ENCODE measurements at places on chromosomes 11 and 22.

DNA sequence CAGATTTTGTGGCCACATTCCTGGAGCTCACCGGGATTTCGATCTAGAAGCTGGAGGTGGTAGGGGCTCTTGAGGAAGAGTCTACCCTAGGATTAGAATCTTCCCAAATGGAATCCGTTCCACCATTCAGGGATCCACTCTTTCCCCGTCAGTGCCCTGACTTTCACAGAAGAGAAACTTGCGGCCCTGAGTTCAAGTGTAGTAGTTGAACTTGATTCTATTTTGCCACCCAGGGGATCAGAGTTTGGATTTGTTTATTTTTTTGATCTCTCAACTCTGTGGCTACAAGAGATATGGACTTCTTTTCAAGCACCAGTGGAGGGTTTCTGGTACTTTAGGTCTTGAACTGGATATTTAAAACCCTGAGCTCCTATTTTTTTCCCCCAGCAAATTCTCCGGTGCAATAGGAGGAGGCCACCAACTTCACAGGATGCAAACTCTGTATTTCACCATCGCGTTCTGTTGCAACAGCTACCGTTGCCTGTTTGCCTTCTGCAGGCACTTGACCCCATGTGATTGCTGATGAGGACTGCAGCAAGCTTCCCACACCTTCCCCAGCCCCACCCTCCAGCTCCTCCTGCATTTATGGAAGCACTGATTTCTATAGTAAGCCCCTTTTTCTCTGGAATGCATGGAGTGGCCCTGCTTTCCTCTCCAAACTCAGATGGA, 14.8 kb upstream of the MRGPRF start:
- no peak for DNase-seq

- no peak for DNase-seq
Observed at GRCh38 chr22:29109822-29110221, 37.0 kb downstream of the KREMEN1 start.

- DNase-seq, result peak; percentile 7
Observed at GRCh38 chr22:25334162-25334490, 114.7 kb downstream of the CRYBB2 start.

DNA sequence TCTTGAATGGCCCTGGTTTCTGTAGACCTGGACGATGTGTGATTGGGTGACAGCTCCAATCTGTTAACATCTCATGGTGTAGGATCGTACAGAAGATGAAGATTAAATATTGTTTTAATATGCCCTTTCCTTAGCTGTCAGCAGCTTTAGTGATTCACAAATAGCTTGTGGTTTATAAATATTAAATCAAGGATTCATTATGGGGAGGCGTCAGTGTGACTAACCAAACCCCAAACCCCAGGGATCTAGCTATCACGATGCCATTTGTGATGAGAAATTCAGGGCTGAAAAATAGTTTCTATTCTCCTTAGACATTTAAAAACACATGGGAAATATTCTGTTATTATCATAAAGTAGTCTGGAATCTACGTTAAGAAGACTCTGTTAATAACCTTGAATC, 73.4 kb downstream of the NCAM1 start:
- no peak for DNase-seq

DNA sequence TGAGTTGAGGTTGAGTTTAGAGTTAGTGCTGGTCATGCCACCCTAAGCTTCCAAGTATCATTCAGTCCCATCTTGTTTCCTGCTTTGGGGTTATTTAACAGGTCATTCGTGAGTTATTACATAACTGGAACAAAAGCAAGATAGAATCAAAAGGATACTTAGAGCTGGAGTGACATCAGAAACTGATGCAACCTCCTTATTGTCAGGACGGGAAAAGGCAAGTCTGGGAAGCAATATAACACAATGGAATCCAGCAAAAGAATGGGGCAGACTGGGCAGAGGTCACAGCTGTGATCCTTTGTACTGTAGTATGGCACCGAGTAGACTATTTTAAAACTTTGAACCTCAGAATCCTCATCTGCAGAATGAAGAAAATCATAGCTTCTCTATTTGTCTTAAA, 4.4 kb upstream of the PRSS23 start:
- no peak for DNase-seq

DNA sequence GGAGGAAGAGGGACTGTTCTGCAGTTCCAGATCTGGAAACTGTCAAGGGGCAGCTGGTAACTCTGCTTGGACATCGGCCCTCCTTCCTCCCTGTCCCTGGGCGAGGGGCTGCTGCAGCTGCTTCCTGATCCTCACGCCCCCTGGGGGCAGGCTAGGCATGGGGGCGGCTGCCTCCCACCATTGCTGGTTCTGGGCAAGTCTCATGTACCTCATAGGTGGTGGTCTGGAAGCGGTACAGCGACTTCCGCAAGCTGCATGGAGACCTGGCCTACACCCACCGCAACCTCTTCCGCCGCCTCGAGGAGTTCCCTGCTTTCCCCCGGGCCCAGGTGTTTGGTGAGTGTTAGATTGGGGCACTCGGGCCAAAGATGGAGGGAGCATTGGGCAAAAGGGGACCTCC, 5.0 kb downstream of the SNX15 start:
- no peak for DNase-seq

DNA sequence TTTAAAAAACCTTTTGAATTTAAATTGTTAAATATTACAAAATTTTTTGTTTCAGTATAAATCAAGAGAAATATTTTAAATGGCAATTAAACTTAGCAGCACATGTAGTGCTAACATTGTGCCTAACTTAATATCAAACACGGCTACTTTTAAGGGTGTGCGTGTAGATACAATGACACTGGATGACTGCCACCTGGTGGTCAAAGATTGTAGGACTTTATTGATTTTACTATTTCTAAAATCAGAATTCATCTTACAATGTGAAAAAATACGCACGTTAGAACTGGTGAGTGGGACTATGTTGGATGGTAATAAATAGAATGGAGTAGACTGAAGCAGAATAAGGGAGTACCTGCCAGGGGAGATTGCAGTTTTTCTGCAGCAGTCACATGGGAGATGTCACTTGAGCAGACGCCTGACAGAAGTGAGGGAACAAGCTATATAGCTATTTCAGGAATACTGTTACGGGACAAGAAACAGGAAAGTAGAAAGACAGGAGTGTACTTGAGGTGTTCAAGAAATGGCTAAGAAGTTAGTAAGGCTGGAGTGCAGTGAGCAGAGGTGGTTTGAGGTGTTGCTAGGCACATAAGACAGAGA, 52.9 kb downstream of the UVRAG start:
- DNase-seq, result peak; percentile 47

- DNase-seq, result no peak
Observed at GRCh38 chr22:25572708-25573171, 8.3 kb downstream of the GRK3 start.

DNA sequence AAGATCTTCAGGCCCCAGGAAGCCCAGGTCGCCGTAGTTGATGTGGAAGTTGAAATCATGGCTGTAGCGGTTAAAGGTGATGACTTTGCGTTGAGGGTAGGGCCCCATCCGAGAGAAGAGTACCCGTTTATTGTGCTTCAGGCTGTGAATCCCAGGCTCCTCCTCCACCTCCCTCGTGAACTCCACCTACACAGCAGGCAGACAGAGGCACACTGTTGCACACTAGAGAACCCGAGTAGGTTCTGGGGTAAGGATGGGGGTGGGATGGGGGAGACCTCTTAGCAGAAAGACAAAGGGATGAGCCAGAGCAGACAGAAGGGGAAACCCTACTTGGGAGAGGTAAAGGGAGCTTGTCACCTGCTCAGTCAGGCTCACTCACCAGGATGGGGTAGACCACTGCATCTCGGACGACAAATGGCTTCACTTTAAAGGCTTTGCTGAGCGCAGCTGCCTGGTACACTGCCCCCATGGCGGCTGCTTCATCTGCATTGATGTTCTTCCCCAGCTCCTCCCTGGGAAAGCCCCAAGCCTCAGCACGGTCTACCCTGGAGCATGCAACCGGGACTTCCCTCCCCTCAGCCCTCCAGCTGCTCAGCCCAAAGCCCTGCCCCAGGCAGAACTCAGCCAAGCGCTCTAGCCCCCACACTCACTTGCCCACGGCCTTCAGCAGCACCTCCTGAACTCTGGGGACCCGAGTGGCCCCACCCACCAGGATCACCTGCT, 5.4 kb downstream of the HYOU1 start:
- no peak for DNase-seq

- no peak for DNase-seq
Observed at GRCh38 chr11:8973121-8973520, 8.9 kb upstream of the TMEM9B start.

- DNase-seq, result no peak
Observed at GRCh38 chr11:121246021-121246768, 46.4 kb upstream of the SC5D start.

DNA sequence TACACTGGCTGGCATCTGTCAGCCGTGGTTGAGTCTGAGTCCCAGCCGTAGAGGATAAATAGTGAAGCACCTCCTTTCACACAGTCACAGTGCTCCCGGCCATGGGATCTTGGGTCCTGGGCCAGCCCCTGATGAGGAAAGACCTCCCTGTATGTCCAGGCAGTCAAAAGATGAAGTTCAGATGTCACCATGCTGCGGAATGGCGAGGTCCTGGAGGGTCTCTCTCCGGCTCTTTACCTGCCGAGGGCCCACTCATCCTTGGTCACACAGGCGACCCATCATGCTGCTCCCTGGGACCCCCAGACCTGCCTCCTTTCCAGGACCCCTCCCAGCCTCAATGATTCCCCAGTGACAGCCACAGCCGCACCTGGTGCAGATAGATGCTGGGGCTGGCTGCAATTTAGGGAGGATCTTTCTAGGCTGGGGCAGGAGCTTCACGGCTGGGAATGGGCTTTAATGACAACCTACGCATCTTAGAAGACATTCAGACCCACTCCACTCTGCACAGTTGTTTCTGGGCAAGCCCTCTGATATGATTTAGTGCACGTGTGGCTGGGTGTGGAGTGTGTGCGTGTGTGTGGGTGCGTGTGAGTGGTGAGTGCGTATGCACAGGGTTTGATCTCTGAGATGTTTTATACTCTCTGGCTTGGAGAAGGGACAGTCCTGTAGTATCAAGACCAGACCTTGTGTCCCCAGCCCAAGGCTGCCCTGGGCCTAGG, 79.7 kb downstream of the FBLN1 start:
- DNase-seq, result no peak

DNA sequence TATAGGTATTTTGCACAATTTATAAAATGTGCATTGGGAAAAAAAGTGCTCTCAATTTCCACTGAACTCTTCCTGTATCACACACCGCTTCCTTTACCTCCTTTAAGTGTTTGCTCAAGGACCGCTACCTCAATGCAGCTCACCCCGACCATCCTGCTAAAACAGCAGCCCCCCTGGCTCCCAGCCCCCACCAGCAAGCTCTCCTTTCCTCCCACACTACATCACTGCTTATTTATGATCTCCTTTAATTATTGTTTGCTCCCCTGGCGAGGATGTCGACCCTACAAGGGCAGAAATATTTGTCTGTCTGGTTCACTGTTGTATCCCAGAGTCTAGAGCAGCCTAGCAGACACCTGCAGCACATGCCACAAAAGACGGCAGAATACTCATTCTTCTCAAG, 10.0 kb downstream of the SHANK2 start:
- DNase-seq, result no peak

- no peak for DNase-seq
Observed at GRCh38 chr11:41612415-41612814, 153.0 kb upstream of the LRRC4C start.

GRCh38 chr11:63553759-63554158, 9.4 kb downstream of the PLAAT2 start:
- peak; percentile 50 for DNase-seq

DNA sequence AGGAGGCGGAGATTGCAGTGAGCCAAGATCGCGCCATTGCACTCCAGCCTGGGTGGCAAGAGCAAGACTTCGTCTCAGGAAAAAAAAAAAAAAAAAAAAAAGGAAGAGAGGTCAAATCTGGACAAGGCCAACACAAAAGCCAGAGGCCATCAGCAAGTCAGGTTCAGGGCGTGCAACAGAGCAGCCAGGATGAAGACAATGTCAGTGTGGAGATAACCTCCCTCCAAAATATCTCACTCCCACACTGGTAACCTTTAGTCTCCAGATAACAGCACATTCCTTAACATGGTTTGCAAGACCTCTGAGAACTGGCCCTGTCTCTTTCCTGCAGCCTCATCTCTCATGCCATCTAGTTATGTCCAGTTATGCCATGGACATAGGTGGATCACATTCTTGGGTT, 4.7 kb downstream of the CSNK2A3 start:
- no peak for DNase-seq

DNA sequence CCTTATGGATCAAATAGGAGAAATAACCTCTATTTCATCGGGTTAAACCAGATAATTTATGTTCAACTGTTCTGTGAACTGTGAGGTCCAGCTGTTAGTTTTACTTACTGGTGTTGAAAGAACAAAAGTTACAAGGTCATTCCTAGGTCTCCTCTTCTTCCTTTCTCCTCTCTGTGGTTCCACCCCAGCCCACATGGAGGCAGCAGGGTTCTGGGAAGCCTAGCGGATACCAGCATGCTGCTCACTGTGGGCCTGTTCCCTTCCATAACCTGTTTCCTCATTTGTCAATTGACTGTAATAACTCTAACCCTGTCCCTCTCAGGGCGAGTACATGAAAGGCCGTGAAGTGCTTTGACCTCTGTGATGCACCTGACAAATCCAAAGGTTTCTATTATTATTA, 27.8 kb downstream of the RELT start:
- no peak for DNase-seq

GRCh38 chr11:70400643-70401042, 2.3 kb downstream of the CTTN start:
- no peak for DNase-seq
